Neuronal stem cell (in vitro differentiated cells): ENCODE measurements at places on chromosomes 2 and 18.

GRCh38 chr2:112811841-112812306 lies 24.7 kb downstream of the IL1B start:
- no peak for DNase-seq

GRCh38 chr2:229646186-229646723 lies 68.1 kb downstream of the DNER start:
- DNase-seq = no peak

DNA sequence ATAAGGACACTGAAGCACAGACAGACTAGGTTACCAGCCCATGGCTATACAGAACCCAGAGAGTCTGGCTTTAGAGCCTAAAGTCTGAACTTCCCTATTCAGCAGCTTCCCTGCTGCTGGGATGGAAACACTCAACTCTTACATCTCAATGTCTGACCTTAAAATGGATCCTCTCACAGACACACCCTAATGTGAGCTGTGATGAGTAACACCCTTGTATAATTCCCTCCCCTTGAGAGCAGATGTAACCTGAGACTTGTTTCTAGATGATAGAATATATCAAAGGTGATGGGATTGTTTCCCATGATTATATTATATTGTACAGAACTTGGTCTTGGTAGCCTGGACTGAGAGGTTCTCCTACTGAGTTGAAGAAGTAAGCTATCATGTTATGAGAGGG lies 577.1 kb upstream of the KLHL29 start:
- no peak for DNase-seq

- no peak for DNase-seq
These were observed 173.7 kb downstream of the SP3 start for GRCh38 chr2:173791502-173791901.

GRCh38 chr2:84849271-84849952 lies 31.5 kb downstream of the TRABD2A start:
- DNase-seq = no peak

- no peak for DNase-seq
These were observed 158.0 kb downstream of the BARD1 start for GRCh38 chr2:214651451-214651850.

DNA sequence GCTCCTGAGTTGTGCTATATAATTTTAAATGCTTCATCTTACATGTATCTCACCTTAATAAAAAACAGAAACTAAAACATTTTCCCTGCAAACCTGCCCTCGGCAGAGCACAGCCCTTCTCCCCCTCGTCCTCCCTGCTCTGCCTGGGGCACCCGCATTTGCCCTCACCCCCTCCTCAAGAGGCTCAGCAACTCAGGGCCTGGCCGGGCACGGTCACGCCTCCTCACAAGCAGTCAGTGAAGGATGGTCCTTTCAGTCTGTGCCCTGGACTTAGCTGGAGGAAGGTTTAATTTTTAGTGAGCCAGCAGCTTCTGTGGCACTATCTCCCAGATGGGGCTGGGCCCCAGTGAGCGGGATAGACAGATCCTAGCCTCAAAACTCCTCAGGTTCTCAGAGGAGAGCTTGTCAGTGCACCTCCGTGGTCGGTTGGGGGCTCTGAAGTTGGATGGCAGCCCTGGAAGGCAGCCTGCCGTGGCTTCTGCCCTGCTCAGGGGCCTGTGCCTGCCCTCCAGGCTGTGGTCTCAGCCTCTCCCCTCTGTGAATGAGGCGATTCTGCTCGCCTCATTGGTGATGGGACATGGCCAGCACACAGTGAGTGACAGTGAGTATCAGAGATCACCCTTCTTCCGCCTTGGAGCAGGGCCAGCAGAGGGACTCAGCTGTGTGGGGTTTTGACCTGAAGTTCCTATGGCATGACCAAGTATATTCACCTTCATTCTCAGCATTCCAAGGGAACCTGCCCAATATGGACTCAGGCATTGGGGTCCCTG lies 56.3 kb upstream of the AFF3 start:
- DNase-seq = no peak

DNA sequence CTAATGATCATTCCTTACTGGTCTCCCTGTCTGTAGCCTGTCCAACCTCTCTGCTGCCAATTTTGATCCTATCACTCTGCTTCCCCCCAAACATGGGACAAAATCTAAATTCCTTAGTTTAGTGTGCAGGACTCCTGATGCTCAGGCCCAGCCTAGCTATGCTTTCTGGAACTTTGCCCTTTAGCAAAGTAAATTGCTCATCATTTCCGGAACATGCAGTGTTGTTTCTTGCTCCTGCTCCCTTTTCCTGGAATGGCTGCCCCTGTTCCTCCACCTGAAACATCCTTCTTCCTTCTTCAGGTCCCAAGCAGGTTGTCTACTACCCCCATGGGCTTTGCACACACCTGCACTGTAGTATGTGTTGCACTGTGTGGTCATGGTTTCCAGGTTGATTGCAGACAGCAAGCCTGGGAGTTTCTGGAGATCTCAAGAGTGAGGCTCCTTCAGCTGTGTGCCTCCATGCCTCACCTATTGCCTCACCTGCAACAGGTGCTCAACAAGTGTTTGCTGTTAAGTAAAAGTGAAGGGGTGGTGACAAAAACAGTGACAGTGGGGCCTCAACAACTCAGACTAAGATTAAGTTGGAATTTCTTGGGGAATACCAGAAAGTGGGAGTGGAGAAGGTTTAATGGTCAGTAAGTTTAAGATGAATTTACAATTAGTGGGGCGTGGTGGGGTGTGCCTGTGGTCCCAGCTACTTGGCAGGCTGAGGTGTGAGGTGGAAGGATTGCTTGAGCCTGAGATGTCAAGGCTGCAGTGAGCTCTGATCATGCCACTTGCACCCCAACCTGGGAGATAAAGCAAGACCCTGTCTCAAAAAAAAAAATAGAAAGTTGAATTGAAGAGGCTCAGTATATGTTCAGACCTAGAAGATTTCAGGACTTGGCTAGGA lies 120.0 kb downstream of the DNAH6 start:
- no peak for DNase-seq

DNA sequence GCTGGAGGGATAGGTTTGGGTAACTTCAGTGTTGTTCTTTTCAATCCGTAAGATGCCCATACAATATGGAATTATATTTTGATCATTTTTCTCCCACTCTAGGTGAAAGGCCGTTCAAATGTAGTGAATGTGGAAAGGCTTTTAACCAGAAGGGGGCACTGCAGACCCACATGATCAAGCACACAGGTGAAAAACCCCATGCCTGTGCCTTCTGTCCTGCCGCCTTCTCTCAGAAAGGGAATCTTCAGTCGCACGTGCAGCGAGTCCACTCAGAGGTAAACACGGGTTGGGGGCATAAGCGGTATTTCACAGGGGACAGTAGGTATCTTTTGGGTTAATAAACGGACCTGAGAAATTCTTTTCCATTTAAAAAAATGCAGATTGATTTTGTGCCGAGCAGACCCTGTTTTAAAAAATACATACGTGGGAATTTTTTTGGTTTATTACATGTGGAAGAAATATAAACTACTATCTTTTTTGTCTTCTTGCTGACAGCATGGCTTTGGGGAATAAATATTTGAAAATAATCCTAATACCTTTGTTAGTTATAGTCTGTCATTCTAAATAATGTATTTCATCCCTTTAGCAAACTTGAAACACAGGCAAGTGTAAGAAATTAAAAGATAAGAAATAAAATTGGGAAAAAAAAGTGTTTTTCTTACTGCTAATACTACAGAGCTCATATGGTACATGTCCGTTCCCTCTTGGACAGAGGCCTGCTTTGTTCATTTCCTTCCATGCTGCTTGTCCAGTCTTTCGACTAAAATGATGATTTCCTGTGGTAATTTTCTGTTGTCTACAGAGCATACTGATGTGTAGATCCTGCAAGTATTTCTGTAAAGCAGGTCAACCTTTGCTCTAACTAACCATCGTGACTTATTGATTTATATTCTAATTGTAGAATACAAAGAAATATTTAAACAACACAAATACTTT lies 53.3 kb downstream of the ZNF236 start:
- DNase-seq = peak; percentile 56

GRCh38 chr2:128324008-128324896 lies 5.6 kb upstream of the HS6ST1 start:
- no peak for DNase-seq

- DNase-seq = no peak
These were observed 215.2 kb downstream of the MCFD2 start for GRCh38 chr2:46700435-46700834.

DNA sequence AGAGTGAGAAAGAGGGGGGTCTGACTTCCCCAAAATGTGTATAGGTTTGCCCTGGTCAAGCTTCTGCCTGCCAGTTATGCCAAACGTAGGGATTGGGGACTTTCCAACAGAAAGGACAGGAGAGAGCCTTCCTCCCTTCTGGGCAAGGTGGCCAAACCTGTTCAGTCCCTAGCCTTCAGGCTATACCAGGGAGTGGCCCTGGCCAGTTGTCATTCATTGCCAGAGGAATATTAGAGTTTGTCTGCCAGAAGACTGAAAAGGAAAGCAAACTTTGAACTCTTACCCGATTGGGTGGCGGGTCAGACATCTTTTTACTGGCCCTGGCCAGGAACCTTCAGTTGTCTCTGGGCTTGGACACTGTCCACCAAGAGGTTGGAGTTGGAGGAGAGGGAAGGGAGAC lies 22.1 kb downstream of the RAB3GAP1 start:
- DNase-seq = no peak

GRCh38 chr2:96733931-96734330 lies 5.9 kb downstream of the LMAN2L start:
- DNase-seq = no peak

- no peak for DNase-seq
These were observed 99.5 kb downstream of the EPB41L3 start for GRCh38 chr18:5444269-5444668.

GRCh38 chr2:16124881-16125613 lies 184.7 kb downstream of the MYCN start:
- no peak for DNase-seq

DNA sequence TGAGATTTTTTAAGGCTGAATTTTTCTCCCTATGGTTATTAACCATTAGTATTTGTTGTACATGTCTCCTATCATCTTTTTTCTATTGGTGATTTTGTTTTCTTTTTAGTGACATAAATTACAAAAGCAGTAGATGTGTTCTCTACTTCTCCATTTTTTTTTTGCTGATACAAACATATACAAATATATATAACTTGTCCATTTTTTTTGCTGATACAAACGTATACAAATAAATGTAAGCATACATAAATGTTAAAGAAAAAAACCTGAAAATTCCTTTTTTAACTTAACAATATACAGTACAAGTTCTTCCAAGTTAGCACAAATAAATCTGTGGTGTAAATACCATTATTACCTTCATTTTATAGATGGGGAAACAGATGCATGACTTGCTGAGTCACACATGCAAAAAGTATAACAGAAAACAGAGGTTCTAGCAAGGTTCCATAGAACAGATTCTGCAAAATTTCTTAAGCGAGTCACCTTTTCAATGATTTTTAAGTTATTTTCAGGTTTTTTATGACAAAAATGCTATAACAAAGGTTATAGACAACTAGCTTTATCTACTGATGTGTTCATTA lies 2.1 kb downstream of the MSGN1 start:
- no peak for DNase-seq

- no peak for DNase-seq
These were observed 84.1 kb downstream of the NDUFA10 start for GRCh38 chr2:239940861-239941570.

DNA sequence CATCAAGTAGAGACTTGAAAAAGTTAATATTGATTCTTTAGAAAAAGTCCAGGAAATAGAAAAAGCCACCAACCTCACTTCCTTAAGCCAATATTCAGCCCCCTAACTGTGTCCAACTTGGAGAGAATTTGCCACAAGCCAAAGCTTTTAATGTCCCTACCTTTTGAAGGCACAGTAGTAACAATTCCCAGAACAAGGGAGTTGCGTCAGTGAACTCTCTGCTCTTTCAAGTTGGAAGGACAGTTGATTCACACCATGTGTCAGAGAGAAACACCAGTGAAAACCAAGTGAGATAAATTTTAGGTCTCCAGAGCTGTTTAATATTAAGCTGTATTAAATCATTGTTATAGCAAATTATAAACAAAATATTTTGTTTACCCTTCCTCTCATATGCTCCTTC lies 66.1 kb downstream of the EXOC6B start:
- DNase-seq = no peak

GRCh38 chr18:34710458-34710914 lies 388 bp downstream of the DTNA start:
- no peak for DNase-seq
